ENCODE measurements at places on chromosomes 2 and 18.

DNA sequence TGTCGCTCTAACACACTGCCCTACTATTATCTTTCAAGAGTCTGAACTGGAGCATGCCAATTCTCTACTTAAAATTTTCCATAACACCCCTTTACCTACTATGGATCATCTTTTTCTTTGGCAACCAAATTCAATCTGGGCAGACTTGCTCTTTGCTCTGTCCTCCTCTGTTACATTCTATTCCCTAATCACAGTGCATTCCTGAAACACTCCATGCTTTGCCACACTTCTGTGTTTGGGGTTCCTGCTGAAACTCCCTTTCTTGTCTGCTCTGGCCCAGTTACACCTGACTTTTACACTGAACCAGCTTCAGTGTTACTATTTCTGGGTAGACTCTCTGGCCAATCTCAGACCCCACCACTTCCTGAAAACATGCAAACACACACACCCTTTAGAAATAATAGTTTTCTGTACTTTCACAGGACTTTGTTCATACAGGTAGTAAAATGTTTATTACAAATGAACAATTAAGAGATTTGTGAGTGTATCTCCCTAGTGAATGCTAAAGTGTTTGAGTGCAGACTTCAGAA is 119.9 kb upstream of the DCC start:
- no peak for DNase-seq

DNA sequence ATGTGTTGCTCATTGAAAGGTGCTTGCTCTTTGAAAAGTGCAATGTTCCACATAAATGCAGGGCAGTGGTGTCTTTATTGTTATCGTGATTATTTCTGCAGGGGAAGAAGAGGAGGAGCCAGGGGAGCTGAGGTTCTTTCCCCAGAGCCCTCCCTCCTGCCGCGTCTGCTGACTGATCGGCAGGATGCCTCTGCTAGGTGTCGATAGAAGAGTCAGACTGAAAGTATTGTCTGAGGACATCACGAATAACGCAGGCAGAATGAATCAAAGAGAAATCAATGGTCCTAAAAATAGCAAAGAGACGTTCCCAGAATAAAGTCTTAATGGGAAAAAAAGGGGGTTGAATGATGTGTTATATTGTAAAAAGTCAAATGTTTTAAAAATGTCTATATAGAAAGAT is 47.4 kb upstream of the SIX3 start:
- no peak for DNase-seq

DNA sequence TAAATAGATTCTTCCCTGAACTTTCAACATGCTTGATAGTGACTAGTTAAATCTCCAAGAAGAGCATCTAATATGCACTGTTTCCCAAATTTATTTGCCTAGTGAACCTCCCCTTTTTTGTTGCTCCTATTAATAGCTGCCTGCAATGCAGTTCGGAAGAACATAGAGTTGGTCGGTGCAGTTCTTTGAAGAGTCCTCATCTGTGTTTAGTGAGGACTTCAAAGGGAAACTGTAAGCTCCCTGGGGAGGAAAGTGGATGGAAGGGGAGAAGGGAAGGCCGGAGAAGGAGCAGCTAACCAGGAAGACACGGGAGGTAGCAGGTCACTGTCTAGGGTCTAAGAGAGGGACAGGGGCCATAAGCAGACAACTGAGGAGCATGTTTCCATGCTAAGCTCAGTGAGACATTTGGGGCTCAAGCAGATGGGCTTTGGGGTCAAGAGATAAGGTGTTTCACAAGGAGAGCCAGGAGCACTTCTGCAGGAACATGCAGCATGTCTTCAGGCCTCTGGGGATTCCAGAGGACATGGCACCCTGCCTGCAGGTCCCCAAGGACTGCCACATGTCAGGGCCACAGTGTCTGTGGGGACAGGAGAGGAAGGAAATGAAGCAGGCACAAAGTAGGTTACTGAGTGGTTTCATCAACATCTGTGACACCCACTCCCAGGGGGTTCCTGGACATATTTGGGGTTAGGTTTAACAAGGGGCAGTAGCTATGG is 48.7 kb upstream of the ANXA4 start:
- DNase-seq, result no peak

GRCh38 chr2:220747736-220748135 is 824.4 kb downstream of the EPHA4 start:
- no peak for DNase-seq

- DNase-seq, result no peak
Observed at GRCh38 chr18:59730896-59731295, 33.7 kb upstream of the CCBE1 start.

DNA sequence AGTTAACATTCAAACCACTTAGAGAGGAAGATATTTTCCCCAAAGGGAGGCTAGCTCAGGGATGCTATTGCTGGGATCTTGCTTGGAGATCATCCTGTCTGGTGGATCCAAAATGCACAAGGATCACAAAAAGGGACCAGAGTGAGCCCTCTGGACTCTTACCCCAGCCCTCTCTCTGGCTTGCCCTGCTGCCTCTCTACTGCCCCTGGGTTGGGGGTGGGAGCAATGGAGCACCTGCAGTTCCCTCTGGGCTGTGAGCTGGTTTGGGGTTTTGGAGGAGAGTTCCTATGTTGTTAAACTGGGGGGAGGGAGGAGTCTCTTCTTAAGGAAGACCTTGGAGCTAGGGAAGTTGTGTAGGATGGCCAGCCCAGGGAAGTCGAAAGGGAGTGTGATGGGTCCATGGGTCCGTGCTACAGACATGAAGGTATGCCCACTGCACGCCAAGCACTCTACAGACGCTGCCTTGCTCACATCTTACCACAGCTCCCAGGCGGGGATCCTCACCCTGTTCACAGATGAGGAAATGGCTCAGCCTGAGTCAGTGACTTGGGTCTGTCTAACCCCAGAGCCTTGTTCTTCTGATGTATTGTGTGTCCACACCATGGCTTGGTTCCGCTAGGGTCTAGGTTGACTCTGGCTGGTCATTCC is 3.8 kb downstream of the LBH start:
- DNase-seq, result no peak

GRCh38 chr2:219542931-219543595 is 546 bp downstream of the CHPF start:
- DNase-seq, result no peak

DNA sequence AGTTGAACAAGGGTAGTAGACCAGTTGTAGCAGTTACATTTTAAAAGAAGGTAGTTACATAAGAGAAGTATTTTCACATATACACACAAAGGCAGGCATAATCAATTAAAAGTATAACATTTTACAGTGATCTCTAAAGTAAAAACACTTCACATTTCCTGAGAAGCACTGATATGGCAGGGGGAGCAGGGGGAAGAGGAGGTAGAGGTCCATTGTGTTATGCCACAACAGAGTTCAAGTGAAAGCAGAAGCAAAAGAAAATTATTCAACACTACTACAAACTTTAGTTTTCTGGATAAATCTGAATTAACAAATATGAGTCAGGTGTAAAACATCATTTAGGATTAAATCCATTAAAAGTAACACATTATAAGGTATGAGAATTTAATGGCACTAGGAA is 38.4 kb downstream of the ROCK1 start:
- no peak for DNase-seq

GRCh38 chr18:29874519-29875098 is 1167.9 kb downstream of the DSC3 start:
- no peak for DNase-seq

DNA sequence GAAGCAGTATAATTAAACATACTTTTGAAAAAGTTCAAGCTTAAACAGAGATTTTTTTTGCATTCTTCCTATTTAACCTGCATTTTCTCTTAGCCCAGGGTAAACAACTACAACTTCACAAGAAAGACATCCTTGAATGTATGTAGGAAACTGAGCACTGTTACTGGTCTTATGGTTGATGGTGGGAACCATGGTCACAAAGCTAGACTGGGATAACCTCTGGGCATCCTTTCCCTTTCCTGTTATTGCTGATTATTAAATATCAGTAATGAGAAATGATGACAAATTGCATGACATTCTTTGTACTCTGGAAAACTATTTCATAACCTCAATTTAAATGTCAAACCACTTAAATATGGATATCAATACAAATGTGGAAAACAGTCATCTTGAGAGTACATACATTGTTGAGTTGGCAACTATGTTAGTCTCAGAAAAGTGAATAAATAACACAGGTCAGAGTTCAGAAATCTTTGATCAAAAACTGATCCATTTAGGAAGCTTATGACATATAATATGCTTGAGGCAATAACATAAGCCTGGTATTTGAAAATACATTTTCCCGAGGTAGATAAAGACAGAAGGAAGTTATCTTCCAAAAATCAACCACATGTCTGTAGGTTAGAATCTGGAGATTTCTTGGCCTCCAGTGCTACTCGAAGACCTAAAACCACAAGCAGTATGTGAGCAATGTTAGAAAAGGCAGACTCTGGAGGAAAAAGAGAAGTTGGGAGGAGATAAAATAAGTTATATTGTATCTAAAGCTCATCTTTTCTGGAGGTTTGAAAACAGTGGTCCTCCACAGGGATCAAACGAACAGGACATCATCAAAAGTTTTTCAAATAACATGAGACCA is 65.2 kb upstream of the ST8SIA5 start:
- no peak for DNase-seq

DNA sequence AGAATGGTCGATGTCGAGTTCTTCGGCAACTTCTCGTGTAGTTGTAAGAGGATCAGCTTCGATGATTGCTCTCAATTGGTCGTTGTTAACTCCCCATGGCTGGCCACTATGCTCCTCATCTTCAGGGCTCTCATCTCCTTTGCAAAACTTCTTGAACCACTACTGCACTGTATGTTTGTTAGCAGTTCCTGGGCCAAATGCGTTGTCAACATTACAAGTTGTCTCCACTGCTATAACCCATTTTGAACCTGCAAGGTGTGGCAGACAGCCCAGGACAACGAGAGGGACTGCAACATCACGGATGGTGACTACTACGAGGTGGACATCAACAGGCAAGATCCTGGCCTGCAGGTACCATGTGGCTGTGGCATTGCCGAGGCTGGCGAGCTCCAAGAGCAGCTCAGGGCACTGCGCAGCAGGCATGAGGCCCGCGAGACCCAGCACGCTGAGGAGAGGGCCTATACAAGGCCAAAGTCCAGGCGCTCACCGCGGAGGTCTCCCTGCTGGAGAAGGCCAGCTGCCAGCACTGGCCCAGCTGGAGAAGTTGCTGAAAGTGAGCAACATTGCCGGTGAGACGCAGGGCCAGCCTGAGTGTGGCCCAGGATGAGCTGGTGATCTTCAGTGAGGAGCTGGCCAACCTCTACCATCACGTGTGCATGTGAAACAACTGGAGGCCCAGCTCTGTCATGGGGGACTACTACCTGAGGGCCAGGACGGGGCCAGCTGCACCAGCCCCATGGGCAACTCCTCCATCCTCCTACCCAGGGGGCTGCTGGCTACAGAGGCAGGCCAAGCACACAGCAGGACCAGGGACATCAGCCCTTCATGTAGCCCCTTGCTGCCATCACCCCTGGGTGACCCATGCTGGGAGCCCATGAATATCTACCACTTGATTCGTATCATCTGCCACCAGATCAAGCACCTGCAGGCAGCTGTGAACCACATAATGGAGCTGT is 20.2 kb downstream of the CLK1 start:
- DNase-seq, result no peak

DNA sequence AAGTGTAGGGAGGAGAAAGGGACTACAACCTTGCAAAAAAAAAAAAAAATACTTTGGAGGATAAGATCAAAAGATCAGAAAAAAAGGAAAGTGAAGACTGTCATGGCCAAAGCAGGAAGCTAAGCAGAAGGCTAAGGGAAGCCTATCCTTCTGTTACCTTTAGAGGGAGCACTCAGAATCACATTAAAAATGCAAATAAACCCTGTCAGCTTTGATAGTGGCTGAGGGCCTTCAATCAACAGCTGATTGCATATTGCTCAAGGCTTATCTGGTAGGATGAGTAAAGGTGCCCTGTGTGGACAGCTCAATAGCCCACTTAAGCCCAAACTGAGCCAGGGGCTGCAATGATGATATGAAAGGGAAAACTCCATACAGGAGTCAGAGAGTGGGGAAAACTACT is 1021.2 kb downstream of the LRP1B start:
- no peak for DNase-seq

- no peak for DNase-seq
Observed at GRCh38 chr2:149068996-149069888, 30.7 kb downstream of the LYPD6B start.

GRCh38 chr2:179669196-179669595 is 192.2 kb downstream of the ZNF385B start:
- DNase-seq, result no peak

DNA sequence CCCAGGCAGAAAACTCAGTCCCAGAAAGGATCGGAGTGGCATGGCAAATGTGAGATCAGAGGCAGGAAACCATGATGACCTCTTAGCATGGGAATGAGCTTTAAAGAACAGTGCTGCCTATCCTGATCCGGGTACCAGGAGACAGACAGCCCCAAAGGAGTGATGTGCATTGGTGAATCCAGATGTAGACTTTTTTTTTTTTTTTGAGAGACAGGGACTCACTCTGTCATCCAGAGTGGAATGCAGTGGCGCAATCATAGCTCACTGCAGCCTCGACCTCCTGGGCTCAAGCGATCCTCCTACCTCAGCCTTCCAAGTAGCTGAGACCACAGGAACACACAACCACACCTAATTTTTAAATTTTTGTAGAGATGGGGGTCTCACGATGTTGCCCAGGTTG is 122.7 kb downstream of the VAPA start:
- DNase-seq, result no peak

DNA sequence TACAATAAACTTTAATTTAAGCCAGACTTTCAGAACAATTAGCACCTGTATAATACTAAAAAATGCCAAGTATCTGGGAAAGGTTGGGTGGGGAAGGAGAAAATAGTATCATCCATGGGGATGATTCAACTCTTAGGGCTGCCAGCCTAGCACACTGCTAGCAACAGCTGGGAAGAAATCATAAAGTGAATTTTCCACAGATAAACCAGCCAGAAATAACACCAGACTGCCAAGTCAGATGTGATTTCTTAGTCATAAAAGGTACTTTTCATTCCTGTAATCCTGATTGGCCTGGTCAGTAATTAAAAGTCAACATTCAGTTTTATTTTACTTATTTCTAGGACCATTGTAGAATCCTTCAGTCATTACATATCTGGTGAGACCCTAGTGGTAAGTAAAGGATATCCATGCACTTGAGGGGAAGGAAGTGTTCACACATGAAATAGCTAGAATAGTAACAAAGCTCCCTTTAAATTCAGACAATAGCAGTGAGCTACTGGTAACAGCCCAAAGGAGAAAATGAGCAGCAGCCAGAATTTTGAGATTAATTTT is 59.4 kb downstream of the LIMS1 start:
- no peak for DNase-seq

Data from D721Med (cell line).